Stimulated activated CD4-positive, alpha-beta T cell treated with anti-CD3 and anti-CD28 coated beads, Interleukin-1b, Interleukin-23, amount 100 ng/mL, for 4 hours (primary cell): ENCODE measurements at places on chromosomes 1 and 21.

DNA sequence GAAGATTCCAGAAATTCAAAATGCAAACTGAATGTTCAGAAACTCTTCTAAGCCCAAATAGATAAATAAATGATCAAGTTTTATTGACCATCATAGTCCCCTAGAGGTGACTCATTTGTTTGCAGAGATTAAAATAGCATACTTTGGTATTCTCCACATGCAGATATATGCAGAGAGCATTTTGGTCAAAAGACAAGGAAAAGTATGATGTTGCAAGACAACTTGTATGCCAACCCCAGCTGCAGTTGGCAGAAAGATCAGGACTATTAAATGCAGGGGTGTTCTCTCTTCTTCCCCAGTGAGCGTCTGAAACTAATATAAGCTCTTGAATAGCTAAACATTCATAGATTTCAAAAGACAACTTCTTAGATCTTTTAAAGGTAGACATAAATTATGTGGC lies 404.9 kb downstream of the LTN1 start:
- no peak for DNase-seq

GRCh38 chr1:245742896-245743295 lies 588.1 kb downstream of the KIF26B start:
- no peak for DNase-seq

DNA sequence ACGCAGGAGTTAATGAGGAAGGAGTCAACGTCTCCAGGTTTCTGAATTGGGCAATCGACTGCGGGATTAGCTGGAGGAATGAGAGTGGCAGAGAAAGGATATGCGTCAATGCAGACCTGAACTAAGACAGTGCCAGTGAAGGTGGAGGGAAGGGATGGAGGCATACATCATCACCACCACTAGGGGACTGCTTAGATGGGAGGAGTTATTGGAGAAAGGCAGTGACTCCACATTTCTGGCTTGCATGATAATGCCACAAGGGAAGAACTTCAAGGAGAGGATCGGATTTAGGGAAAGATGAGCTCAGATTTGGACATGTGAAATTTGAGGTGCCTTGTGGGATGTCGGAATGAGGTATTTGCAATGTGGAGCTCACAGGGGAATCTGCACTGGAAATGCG lies 17.5 kb downstream of the VASH2 start:
- no peak for DNase-seq

- no peak for DNase-seq
These were observed 23.9 kb upstream of the KCTD3 start for GRCh38 chr1:215543191-215543606.

GRCh38 chr1:197868751-197869489 lies 33.5 kb upstream of the C1orf53 start:
- peak; percentile 18 for DNase-seq

DNA sequence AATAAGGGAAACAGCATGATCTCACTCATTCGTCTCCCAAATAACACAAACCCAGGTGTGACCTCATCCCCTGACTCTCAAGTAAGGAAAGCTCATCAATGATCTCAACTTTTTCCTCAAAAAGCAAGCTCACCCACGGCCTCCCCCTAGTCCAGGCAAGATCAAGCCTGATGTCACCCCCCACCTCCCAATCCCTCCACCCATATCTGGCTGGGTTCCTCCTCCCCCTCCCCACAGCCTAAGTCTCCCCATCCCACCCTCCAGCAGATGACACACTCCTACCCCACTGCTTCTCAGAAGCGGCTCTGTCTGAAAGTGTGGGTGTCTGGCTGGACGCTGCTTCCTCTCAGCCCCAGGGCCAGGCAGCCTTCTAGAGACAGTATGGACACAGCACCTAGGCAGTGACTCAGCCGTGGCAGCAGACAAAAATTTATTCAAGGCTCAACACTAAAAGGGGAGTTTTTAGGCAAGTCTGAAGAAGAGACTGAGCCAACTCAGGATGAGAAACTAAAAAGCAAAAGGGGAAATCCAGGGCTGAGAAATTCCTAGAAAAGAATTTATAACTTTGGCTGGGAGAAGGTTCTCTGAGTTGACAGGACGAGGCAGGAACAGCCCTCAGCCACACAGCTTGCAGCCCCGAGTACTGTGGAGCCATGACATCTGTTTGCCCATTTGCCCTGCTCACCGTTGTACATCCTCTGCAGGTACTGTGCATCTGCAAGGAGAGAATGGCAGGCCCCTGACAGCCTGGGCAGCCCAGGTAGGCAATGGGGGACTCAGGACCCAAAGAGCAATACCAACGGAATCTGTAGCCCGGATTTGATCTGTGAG lies 81.6 kb upstream of the LRRC8D start:
- DNase-seq, result peak; percentile 30

GRCh38 chr1:17573518-17574041 lies 34.1 kb downstream of the ARHGEF10L start:
- no peak for DNase-seq

DNA sequence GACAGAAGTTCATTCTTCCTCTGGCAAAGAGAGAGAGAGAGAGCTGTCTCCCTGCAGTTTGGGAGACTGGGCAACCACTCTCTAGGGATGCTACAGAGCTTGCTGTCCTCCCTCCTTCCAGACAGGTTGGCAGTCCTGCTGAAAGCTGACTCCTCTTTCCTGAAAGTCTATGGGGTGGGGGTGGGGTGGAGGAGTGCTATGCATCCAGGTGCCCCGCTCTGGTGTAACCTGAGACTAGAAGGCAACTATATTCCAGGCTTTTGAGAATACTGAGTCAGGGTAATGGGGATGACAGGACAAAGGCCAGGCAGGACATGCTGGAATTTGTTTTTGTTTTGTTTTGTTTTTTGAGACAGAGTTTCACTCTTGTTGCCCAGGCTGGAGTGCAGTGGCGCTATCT lies 55.4 kb downstream of the OPTC start:
- no peak for DNase-seq

DNA sequence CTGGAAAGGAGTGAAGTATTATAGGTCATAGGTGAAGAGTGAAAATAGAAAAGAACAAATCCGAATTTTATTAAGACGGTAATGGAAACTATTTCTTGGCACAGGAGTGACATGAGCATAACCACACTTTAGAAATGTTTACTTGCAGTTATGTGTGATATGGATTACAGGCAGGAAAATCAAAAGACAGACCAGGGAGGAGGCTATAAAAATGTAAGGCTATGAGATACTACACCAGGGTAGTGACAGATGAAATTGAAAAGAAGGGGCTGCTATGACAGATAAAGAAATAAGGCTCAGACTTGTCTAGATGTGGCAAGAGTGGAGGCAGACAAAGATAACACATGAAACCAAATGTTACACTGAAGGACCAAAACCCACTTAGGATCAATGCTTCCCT lies 31.7 kb downstream of the GPATCH2 start:
- DNase-seq, result no peak

- DNase-seq, result no peak
These were observed 76.0 kb upstream of the DPYD start for GRCh38 chr1:97996880-97997279.

GRCh38 chr21:33458861-33459260 lies 20.9 kb downstream of the TMEM50B start:
- no peak for DNase-seq

- DNase-seq, result no peak
These were observed 510.0 kb downstream of the LTN1 start for GRCh38 chr21:28482657-28483056.

- DNase-seq, result no peak
These were observed 80.9 kb downstream of the SSBP3 start for GRCh38 chr1:54325284-54325683.

DNA sequence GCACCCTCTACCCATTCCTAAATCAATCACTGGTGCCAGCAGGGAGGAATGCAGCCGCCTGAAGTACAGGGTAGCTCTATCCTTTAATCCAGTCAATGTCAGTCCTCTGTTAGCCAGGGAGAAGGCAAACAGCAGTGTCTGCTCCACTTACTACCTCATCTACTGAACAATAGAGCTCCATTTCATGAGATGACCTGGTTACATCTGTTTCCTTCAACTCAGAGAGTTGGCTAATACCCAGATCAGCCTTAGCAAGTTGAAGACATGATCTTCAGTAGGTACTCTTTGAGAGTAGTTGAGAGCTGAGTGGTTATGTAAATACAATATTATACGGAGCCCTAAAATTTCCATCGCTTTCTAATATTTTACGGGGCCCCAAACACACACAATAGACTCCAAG lies 46.1 kb upstream of the CD34 start:
- no peak for DNase-seq

GRCh38 chr1:224745394-224745793 lies 129.3 kb downstream of the CNIH3 start:
- DNase-seq, result no peak

GRCh38 chr1:38028105-38028591 lies 15.6 kb downstream of the UTP11 start:
- DNase-seq, result no peak

DNA sequence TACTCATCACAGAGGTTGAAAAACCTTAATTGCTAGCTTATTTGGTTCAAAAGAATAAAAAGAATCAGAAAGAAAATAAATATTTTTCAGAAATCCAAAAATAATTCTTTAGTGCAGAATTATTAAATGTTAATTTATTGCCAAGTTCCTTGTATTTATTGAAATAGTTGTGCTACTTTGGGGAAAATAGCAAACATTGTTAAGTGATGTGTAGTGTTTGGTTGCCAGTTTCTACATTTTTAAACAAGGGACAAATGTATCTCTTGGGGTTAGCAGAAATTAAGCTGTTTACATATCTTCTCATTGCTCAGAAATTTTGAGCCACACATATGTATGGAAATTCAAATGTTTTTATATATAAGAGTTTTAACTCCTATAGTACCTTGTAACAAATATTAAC lies 775.0 kb downstream of the USP25 start:
- DNase-seq, result no peak

DNA sequence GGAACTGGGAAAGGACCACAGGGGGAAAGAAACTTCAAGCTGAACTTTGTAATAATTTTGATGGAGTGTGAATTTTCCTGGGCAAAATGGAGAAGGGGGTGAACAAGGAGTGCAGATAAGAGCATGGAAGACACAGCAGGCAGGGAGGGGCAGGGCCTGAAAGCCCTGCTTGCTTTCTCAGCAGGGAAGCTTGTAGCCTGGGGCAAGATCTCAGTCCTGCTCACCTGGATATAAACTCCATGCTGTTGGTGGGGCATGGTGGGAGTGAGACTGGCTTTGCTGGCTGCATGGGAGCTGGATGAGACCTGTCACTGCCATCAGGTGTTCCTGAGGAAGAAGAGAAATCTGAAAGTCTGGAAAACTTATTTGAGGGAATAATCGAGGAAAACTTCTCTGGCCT lies 58.7 kb upstream of the RC3H1 start:
- no peak for DNase-seq

DNA sequence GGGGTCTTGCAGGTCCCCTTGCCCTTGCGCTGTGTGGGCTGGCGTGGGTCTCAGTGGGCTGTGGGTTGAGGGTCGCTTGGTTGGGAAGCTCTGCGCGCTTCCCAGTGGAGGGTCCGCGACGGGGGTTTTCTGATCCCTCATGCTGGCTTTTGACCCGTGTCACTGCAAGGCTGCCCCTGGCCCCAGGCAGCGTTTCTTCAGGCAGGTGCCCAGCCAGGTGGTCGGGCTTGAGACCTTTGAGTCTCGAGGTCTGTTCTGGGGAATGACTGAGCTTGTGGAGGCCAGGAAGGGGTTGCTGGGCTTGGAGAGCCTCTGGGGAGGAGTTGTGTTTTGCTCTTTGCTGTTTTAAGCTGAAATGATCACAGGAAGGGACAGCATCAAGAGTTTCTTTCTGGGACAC lies 5.3 kb downstream of the SKI start:
- DNase-seq, result no peak

- no peak for DNase-seq
These were observed 50.4 kb downstream of the INAVA start for GRCh38 chr1:200945111-200945510.

- no peak for DNase-seq
These were observed 46.9 kb downstream of the IER5 start for GRCh38 chr1:181135437-181135731.

DNA sequence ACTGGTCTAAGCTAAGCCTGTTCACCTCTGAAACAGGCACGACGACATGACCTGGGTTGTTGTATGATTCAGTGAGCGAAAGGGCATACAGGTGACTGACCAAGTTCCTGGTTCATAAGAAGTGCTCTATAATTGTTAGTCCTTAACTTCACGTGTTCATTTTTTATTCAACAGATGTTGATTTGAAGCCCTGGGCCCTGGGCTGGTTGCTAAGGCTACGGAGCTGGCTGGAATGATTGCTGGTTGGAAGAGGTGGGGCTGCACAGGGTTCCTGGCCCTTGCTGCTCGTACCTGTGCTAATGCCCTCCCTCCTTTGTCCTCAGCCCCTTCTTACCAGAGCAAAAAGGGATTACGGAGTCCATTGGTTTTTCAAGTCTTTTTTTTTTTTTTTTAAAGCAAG lies 111.3 kb upstream of the CSF3R start:
- no peak for DNase-seq

GRCh38 chr1:101408212-101409042 lies 171.6 kb downstream of the S1PR1 start:
- no peak for DNase-seq

DNA sequence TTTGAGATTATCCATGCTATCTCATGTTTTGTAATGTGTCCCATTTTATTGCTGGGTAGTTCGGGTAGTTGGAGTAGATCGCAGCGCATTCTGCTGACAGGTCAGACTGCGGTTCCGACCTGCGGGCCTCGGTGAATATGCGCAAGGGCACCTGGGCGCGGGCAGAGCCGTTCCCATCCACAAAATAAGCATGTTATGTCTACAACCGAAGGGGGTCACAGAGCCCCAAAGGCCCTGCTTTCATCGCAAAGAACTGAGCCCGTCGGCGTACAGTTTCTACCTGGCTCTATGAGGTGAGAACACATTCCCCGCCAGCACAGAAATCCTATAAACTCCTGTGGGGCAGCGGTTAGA lies 88.4 kb downstream of the PRKAB2 start:
- no peak for DNase-seq

GRCh38 chr1:71737768-71738167 lies 544.6 kb downstream of the NEGR1 start:
- DNase-seq, result no peak

GRCh38 chr1:234614081-234614489 lies 4.1 kb upstream of the IRF2BP2 start:
- no peak for DNase-seq

GRCh38 chr1:52033190-52034049 lies at the start of gene KTI12:
Gene KTI12, minus strand, starts transcription at chr1:52033810. Its CDS starts 49 bp downstream, at chr1:52033761.
- peak; percentile 69 for DNase-seq

- no peak for DNase-seq
These were observed 7.9 kb downstream of the MYBPHL start for GRCh38 chr1:109298666-109299557.

DNA sequence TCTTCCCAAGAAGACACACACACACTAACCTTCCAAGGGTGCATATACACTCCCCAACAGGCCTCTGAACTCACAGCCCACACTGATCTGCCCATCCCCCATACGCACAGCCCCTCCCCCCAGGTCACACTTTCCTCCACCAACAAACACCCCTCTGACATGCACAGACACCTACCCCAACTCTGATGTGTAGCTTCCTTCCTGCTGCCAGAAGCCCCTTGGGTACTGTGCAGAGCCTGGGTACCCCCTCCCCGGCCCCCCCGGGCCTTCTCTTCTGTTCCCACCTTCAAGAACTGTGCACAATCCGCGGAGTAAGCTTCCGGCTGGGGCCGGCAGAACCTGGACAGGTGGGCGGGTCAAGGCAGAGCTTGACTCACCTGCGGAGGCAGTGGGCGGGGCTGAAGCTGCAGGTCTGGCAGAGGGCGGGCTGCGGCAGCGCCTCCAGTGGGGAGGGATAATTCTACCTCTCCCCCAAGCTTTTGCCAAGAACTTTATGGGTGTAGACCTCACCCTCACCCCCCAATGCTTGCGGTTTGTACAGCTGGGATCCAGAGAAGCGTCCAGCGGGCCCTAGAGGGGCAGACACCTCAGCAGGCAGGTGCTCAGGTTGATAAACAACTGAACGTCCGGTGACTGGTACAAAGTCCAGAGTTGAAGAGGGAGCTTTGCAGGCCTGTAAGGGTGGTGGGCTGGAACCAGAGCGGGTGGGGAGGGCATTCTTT lies at the start of gene C1orf210:
Gene C1orf210, minus strand, starts transcription at position 313 of the 722 bp plus-strand sequence. CDS start 2,311 bp downstream, outside the sequence.
- no peak for DNase-seq
